ENCODE measurements at places on chromosomes 1 and 21.

DNA sequence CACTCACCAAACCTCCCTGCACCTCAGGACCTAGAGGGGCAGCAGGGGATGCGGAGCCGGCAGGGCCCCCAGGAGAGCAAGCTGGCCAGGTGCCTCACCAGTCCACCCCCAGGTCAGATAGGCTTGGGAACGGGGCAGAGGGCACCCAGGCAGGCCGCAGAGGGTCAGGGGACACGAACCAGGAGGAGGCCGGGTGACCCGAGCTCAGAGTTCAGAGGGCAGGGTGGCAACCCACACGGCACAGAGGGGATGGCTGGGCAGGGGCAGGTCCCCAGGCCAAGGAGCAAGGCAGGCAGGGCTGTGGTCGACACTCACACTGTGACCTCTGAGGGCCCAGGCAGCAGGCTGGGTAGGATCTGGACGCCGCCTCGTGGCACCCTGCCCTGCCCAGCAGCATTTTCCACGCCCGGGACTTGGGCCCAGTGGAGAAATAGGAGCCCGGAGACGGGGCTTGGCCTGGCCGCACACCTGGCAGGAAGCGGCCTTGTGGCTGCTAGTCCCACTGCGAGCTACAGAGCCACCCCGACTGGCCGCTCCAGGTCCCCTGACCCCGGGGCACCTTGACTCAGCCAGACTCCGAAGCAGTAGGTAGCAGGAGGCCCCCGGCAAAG lies 5.3 kb downstream of the DVL1 start:
- DNase-seq, result no peak

GRCh38 chr1:231679109-231679508 lies 52.5 kb downstream of the DISC1 start:
- no peak for DNase-seq

- no peak for DNase-seq
Observed at GRCh38 chr21:27192281-27192949, 225.5 kb upstream of the ADAMTS5 start.

DNA sequence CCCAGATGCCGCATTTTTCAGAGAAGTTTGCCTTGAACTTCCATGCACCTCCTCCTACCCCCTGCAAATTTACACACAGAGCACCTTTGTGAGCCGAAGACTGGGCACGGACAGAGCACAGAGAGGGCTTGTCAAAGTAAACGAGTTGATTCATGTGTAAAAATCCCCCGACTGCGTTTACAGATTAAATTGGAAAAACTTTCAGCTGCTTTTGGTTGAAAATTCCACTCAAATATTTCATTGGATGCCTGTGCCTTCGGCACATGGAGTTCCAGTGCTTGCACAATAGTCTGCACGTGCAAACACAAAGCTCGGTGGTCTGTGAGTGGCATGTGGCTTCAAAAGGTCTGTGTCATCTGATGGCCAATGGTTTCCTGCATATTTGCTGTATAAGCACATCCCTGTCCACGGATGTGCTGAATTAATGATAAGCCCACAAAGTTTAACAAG lies 177.5 kb downstream of the SETD4 start:
- DNase-seq, result no peak

- no peak for DNase-seq
Observed at GRCh38 chr1:210252621-210253051, 20.0 kb downstream of the SERTAD4 start.

DNA sequence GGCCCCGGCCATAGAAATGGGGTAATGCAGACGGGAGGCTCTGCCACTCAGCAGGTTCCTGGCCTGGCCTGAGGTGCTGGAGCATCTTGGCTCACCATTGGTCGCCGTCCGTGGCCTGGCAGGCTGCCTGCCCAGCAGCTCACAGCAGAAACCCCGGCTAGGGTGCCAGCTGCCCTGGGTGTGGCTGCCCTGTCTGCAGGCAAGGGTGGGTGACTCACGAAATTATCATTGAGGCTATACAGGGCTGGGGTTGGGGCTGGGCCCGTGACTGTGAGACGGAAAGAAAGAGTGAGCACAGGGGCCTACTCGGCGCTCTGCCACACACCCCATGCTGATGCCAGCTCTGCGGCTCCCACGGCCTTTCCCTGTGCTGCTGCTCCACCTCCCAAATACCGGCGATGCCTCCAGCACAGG lies 8.0 kb upstream of the PKP1 start:
- DNase-seq, result no peak

GRCh38 chr1:17212487-17213121 lies 7.7 kb downstream of the PADI1 start:
- peak; percentile 38 for DNase-seq

DNA sequence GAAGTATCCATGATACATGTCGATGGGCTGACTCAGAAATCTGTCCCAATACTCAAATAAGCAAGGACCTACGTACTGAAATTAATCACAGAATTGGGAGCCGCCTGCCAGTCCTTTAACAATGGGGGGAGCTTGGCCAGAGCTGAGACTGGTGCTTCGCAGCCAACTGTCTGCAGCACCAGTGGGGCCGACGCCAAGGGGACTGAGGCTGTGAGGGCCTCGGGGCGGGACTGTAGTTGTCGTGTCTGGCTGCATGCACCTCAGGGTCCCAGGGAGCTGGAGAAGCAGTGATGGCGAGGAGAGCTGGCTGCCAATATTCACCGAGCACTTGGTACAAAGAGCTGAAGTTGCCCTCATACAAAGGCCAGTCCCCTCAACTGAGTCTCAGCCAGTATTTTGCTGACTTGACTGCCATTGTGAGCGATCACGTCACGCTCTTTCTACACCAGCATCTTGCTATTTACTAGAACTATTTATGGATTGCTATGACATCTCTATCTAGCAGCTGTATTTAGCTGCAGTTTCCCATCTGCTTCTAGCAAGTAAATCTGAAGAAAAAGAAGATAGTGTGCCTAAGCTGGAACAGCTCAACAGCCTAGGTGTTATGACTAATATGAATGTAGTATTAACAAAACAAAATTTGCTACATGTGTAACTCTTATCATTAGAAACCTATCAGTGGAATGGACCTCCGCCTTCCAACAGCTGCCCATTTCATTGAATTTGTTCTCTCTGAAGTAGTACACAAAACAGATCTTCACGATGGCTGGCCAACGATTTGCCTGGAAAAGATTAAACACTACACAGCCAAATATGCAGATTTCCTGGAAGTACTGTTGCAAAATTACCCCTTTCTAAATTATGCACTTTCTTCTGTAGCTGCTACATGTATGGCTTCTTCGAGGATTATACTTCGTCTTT lies 29.1 kb downstream of the EVI5 start:
- DNase-seq, result no peak

GRCh38 chr1:12621346-12622335 lies 3.6 kb upstream of the DHRS3 start:
- no peak for DNase-seq

DNA sequence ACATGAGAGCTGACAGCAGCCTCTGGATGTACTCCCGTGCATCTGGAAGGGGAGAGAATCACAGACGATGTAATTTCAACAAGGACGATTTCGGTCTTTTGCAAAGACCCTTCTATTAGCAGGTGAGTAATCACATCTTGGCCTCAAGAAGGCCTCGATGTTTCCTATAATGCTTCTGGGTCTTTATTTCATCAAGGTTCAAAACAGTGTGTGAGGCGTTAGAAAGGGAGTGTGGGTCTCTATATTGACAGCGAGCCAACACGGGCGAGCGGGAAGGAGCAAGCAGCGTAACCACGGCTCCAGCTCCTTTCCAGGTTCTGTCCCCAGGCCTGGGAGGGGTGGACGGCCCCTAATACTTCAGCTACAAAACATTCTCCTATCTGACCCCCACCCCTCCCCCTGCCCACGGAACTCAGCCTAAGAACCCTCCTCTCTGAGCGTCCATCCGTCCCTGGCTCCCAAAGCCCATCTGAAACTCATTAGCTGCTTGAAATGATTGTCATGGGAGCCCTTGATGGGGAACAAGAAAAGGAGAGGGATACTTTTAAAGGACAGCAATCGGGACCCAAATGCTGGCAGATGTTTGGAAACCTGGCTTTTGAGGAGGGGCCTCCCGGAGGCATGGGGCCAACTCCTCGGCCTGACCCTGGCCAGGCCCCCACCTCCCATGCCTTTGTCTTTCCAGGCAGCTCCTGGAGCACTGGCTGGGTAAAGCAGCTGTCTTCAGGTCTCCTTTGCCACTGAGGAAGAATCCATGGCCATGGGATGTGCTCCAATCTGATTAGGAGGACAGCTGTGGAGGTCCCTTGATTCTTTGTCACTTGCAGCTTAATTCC lies 250.8 kb downstream of the FOXD2 start:
- no peak for DNase-seq

- DNase-seq, result no peak
Observed at GRCh38 chr1:102699524-102699923, 408.8 kb downstream of the COL11A1 start.

DNA sequence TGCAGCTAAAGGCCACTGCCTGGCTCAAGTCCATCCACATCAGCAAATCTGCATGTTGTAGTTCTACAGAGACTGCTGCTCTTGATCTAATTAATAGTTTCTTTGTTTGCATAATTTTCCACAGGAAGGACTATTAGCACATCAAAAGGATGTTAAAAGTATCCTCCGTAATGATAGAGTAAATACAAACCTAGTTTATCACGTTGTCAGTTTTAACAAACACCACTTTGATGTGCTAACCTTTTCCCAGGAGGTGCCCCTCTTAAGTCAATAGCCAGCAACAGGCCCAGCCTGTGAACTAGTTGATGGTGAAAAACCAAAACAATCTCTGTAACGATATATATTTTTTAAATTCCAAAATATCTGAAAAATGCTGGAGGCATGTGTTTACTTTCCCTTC lies 64.2 kb upstream of the SLC22A15 start:
- no peak for DNase-seq

DNA sequence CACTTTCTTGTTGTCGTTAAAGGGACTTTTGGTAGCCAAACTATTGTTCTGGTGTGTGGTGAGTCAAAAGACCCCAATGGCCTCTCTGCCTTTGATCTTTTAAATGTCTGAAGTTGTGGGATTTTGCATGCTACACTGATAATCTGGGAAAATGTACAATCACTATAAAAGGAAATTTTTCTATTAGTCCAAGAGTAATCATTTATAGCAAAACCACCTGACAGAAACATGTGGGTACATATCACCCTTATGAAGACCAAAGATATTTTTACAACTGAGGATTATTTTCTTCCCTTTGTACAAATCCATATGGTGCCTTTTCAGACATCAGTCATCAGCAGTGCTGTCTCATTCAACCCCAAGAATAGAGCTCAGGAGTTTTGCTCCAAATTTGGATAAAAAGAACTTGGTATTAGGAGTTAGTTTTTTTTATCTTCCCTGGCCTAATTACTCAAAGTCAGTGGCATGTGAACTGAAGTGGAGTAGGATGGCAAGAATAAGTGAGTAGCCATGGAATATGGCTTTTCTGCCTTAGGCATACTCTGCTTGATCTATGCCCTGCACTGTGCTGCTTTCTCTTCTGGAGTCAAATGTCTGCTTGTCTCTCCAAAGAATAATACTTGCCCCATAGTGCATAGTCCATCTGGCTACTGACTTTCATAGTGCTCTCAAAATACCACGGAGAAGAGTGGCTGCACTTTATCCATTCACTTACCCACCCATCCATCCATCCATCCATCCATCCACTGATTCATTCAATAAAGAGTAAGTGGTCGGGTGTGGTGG lies 13.5 kb downstream of the GREM2 start:
- no peak for DNase-seq

- no peak for DNase-seq
Observed at GRCh38 chr21:38496224-38496623, 2.1 kb downstream of the ERG start.

DNA sequence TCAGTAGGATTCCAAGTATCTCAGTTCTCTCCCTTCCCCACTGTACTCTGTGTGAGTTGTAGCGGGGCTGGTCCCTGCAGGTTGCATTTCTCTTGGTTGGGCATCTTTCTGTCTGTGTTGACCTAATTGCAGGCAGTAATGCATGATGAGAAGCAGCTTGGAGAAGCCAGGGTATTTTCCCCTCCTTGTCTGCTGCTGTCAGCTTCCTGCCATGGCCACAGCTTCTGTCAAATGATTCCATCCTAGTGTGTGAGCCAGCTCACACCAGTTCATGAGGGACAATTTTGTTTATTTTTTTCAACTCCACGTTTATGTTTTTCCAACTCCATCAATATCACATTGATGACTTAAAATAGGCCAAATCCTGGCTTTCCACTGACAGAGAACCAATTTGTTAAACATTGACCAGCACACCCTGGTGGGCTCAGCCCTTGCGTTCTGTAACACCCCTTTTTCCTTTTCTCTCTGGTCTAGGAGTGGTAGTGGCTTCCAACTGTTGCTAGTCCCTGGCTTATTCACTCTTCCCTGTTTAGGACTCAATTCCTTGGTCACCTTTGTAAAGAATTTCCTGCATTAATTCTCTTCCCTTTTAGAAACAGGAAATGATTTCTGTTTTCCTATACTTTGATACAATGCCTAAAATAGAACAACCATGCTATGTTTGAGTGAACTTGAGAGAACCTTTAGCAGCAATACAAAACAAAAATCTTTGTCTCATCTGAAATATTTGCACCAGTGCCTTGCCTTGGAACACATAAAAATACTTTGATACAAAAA lies 44.9 kb upstream of the APOBEC4 start:
- no peak for DNase-seq

DNA sequence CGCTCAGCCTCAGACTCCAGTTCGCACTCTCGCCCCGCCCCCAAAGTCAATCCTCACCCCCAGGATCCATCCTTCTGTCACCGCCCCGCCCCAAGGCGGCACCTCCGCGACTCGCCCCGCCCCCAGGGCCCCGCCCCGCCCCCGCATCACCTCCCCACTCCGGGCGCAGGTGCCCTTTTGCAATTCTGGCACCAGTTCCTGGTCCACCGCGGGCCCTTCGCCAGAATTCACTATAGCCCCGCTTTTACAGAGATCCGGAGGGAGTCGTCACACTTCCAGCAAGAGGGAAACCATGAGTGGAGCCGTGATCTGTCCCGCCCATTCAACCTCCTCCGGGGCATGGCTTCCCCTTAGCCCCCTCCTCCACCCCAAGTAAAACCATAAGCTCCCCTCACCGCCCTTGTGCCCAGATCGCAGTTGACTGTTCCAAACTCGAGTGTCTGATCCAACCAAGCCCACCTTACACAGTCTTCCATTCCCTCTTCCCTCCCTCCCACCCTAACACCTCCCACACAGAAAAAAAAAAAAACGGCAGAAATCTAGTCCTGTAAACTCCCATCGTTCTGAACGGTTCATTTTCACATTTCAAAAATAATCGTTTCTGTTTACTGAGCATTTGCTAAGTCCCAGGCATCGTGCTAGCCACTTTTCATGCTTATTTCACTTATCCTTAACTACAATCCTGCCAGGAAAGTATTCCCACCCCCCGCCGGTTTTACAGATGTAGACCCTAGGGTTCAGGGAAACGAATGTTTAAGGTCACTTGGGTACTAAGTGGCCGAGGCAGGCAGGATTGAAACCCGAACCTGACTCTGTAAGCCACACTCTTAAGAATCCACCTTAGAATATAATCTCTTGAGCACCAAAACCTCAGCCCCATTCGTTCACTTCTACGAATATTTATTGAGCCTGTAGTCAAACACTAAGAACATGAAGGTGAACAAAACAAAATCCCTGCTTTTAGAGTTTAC lies 1.3 kb upstream of the DNAJC16 start:
- peak; percentile 100 for DNase-seq

DNA sequence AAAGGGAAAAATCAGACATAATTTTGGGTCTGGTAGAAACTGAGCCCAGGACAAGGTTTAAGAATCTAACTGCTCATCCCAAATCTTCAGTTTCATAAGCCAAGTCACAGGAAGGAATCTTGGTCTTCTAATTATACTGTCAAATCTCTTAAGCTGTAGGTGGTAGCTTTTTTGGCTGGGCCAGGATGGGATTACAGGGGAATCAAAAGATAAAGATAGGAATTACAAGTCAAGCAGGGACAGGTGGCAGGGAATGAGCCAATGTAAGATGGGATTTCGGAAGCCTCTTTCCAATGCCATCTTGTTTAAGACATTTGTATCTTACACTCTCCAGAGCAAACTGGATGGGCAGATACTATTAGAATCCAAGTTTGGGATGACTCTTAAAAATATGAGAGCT lies 383.5 kb downstream of the KCNH1 start:
- DNase-seq, result no peak

Measured in stimulated activated CD4-positive, alpha-beta T cell treated with anti-CD3 and anti-CD28 coated beads, Interleukin-4, amount 100 ng/mL, for 48 hours (primary cell).